Fibroblast of the aortic adventitia (primary cell): ENCODE measurements at places on chromosomes 6 and 20. TPM values are rescaled to one million over a fixed set of nuclear protein-coding genes. Genes with fewer than 3 reads are reported as not detected.

- DNase-seq = no peak
These were observed 8.9 kb upstream of the CDSN start for GRCh38 chr6:31129130-31129529.

GRCh38 chr6:33786736-33787135 is 2.2 kb downstream of the LEMD2 start:
- DNase-seq = peak; percentile 26

DNA sequence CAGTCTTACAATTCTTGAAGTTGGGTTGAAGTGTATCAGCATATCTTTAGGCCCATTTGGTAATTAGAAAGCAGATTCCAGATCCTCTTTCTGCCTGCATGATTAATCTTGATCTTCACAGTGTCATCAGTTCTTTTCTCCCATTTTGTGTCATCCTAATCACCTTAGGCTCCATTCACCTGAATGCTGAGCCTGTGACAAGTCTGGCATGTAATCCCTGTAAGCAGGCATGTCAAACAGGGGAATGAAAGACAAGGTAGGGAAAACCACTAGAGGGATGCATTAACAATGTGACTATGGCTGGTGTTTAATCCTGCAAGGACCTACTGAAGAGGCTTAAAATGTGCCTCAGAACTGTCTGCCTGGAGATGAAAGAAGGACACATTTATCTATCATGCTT is 848.8 kb downstream of the TFAP2A start:
- no peak for DNase-seq

Gene BACH2
- 0.27 and 0.65 TPM in 2 replicates for total RNA-seq

GRCh38 chr6:100553243-100553642 is 88.5 kb upstream of the SIM1 start:
- no peak for DNase-seq

- no peak for DNase-seq
These were observed 68.5 kb downstream of the MAP3K5 start for GRCh38 chr6:136723780-136724179.

- DNase-seq = no peak
These were observed 597 bp upstream of the GLYATL3 start for GRCh38 chr6:49499126-49499525.

DNA sequence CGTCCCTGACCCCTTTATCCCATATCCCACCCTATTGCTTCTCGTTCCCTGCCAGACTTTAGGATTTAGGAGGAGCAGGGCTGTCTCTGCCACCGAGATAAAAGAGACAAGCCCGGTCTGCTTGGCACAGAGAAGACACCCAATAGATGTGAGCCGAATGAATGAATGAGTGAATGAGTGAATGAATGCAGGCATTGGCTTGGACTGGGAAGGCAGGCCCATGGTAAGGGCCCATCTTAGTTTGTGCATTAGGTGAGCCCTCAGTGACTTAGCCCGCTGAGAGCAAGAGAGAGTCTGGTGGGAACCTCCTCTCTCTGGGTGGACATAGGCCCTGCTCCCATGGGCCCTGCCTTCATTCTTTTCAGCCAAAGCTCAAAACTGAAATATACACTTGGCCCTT is 879 bp upstream of the BPIFB6 start:
- no peak for DNase-seq

DNA sequence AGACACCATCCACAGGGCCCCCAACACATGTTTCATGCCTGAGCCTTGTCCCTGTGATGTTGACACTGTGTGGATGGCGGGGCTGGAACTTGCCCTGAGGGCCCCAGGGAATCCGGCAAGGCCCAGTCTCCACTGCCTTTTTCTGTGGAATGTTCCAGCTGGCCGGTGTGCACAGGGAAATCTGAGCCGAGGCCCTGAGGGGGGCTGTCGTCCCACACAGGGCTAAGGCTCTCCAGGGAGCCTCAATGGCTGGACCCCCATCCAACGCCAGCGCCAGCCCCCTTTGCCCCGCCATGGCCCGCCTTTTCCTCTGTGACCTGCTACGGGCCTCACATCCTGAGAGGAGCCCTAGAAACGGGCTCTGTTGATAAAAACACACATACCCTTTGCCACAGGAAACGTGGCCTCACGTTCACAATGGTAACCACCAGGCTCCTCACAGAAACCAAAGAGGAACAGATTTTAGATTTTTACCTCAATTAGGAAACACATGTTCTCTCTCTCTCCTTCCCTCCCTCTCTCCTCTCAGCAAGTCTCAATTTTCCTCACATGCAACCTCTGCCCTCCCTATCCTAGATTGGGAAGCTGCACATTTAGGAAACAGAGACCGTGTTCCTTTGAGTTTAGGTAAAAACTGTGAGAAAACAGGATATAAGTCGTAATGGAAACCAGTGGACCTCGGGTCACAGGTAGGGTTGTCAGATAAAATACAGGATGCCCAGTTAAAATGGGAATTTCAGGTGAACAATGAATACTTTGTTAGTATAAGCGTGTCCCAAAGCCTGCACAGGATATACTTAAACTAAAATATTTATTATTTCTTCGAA is 13.7 kb upstream of the ZNF831 start:
- no peak for DNase-seq

Gene NRN1
- 0.65 TPM in 1 of 2 replicates, not detected in the other for total RNA-seq

Gene PYGB
- 87.8 and 203 TPM in 2 replicates for total RNA-seq

DNA sequence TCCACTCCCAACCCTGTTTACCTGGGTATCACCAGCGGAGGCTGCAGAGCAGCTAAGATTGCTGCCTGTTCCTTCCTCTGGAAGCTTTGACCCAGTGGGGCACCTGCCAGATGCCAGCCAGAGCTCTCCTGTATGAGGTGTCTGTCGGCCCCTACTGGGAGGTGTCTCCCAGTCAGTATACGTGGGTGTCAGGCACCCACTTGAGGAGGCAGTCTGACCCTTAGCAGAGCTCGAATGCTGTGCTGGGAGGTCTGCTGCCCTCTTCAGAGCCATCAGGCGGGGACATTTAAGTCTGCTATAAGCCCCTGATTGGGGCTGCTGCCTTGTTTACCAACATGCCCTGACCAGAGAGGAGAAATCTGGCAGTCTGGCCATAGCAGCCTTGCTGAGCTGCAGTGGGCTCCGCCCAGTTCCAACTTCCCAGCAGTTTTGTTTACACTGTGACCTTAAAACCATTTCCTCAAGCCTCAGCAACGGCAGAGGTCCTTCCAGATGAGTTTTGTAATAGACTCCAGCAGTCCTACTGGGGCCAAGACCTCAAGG is 2.8 kb downstream of the RAET1E start:
- peak; percentile 81 for DNase-seq

Gene DNMT3B
- total RNA-seq = 1.1 and 3.3 TPM in 2 replicates
